NCI-H187 (cell line): ENCODE measurements at places on chromosomes 5 and 9.

DNA sequence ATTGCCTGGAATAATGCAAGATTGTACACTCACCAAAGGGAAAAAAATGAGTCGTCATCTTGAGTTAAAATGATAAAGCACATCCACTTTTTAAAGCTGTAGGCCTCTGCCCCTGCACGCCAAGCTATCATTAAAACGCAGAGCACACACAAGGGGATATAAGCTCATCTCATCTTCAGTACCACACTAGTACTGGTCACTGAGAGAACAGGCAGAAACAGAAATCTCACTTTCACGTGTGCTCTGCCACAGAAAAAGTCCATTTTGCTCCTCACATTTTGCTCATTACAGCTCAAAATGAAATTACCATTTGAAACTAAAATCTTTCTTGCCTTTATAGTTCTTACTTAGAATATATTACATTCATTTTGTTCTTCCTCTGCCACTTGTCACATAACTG, 99.2 kb upstream of the SLC30A5 start:
- DNase-seq = no peak

DNA sequence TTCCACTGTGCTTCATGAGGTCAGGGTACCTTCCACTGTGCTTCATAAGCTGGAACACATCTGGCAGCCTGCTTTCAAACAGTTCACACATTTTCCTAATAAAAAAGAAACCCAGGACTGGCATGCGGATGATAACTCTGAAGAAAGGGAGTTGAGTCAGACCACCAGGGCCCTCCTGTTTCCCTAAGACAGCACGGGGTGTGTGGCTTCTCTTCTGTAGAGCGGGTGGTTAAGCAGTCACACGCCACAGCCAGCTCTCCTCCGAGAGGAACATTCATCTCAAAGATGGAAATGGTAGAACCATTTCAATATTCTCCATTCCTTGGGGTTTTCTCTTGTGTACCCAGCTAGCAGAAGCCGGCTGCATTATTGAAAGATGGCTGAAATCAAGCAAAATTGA, 128.1 kb upstream of the LMX1B start:
- no peak for DNase-seq

- DNase-seq = no peak
Observed at GRCh38 chr5:166127766-166128570, 2163.5 kb upstream of the WWC1 start.

- DNase-seq = no peak
Observed at GRCh38 chr5:172106511-172107356, 81.3 kb downstream of the STK10 start.

GRCh38 chr9:70352356-70352755, 62.1 kb downstream of the KLF9 start:
- no peak for DNase-seq

GRCh38 chr9:98917746-98918487, 25.8 kb upstream of the COL15A1 start:
- no peak for DNase-seq

DNA sequence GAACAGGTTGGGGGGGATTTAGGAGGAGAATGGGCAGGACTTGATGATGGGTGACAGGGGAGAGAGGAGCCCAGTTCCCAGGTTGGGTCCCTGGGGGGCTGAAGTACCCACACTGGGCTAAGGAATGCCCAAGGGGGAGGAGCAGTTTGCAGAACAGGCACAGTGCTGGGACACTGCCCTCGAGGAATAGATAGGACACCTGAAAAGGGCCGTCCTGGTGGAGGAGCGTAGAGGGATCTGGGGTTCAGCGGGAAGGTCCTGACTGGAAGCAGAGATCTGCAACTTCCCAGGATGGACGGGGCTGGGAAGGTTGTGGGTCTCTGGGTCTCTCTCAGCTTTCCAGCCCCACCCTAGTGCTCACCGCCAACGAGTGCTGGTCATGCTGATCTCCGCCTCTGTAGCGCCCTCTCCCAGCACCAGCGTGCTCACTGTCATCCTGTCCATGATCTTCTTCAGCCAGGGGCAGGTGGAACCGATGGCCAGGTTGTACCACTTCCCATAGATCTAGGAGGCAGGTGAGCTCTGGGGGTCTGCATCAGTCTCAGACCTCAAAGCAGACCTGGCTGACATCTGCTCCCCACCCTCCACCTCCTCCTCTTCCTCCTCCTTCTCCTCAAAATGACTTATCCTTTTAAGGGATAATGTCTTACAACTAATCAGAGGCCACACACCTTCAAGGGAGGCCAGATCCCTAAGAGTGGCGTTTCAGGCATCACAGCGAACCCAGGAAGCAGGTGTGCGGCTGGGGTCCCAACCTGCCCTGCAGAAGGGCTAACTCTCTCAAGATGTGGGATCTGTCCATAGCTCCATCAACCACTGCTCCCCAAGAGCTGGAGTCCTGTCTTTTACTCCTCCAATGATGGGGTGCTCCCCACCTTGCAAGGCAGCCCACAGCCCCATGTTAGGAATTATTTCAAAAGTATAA, 1.6 kb downstream of the AMBP start:
- DNase-seq = no peak

DNA sequence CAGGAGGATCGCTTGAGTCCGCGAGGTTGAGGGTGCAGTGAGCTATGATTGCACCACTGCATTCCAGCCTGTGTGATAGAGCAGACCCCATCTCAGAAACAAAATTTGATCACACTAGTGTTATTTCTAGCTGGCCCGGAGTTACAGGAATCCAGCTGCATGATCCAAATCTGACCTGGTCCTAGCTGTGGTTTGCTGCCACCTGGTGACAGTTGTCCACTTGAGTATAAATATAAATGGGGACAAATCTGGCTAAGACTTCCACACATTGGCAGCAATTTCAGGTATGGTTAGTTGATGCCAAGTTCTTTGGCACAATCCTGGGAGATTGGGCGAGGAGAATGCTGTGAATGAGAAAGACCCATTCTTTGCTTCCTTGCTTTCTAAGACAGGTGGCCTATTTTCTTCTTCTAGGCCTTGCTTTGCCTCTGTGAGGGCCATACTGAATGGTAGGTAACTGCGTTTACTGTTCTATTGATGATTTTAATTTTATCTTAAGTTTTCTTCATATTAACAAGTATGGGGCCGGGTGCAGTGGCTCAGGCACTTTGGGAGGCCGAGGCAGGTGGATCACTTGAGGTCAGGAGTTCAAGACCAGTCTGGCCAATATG, 35.4 kb downstream of the UBE2R2 start:
- DNase-seq = no peak

- DNase-seq = no peak
Observed at GRCh38 chr9:136255166-136255538, 9.5 kb upstream of the QSOX2 start.

DNA sequence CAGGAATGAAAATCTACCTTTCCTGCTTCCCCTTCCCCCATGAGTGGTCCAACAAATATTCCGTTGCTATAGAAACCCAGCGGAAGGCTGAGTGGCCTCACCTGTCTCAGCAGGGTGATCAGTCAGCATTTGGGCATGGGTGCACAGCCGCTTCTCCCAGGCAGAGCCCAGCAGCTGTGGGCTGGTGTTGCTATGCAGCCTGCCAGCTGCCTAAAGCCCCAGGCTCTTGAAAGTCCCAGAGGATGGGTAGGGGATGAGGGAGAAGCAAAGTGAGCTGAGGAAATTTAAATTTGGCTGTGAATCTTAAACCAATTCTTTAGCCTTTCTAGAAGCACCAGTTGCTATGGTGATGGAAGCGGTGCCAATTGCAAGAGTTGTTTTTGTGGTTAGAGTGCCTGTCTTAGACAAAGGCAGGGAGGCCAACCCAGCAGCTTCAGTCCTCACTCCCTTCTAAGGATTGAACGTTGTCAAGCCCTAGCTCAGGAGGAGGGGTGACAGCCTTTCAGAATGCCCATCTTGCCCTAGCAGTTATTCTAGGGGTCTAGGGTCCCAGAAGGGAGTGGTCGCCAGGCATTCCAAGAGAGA, 151.5 kb upstream of the PITX1 start:
- DNase-seq = no peak

GRCh38 chr5:149935431-149935901, 9.1 kb downstream of the PDE6A start:
- no peak for DNase-seq

GRCh38 chr5:73198833-73199592, 26.0 kb downstream of the TMEM174 start:
- no peak for DNase-seq

DNA sequence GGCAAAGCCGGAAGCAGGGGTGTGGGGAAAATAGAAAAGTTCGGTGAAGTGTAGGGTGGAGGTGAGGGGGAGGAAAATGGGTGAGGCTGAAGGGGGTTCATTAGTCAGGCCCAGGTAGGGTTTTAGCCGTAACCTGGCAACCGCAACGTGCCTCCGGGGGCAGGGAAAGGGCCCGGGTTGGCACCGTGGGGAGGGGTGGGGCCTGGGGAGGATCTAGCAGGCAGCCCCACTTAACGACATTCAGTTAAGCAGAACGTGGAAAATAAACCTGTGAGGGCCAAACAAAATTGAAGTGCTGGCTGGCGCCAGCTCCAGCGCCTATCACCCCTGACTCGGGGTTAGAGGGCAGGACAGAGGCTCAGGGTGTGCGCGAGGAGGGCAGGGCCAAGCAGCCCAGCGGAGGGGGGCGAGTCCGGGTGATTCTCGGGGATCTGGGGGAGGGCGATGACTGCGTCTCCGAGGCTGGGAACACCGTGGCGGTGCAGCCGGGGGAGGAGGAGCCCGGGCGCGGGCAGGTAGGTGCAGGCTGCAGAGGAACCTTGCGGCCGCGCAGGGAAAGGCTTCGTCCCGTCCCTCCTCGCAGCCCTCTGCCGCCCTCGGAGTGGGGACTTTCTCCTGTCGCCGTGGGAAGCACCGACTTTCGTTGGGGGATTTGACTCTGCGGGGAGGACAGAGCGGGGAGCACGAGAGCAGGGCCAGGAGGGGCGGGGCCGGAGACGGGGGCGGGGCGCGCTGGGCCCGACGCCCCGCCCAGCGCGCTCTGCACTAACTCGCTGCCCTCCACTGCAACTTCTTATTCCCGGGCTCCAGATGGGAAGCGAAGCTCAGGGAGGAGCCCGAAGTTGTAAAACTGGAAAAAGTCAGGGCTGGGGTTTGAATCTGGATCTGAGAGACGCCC, 5.1 kb downstream of the RGS14 start:
- DNase-seq = peak; percentile 29

DNA sequence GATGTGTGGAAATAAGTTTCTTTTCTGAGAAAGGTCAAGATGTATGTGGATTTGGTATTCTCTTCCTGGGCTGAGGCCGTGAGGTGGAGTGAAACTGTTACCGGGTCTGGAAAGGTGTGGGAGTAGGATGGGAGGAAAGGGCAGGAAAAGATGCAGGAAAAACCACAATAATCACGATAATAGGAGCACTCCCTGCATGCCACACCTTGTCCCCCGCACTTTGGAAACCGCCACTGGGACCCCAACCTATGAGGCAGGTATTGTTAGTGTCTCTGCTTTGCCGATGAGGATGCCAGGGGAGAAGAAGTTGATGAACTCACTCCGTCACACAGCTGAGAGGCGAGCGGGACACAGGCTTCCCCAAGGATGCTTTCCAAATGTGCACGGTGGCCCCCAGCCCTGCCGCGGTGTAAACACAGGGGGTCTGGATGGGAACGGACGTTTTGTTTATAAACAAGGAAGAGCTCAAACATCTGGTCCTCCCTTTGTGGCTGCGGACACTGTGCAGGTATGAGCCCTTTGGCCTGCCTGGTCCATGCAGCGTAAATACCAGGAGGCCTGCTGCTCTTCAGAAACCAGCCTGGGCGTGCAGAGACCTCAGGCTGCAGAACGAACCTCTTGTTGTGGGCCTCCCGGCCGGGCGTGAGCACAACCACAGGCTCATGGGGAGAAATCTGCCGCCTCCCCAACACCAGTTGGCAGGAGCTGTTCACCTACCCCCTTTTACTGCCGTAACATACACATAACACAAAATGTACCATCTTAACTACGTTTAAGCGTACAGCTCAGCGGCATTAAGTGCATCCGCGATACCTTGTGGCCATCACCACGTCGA, 126.7 kb downstream of the COL23A1 start:
- no peak for DNase-seq

DNA sequence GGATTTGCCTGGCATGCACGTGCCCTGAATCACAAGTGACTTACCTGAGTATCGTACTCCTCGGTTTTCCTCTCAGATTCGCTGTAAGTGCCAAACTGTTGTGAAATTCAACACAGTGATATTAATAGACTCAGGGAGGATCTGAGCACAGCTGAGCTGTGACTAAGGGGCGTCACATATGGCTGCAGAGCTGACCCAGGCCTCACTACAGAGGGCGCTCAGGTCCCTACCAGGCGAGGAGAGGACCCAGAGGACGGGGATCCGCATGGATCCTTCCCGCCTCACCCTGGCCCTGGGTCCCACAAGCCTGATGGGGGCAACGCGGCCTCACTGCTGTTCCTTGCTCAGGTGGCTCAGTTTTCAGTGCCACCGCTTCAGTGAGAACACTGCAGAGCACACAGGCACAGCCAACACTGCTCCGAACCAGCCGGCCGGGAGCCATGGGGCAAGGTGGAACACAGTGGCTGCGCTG, 20.1 kb downstream of the CLPTM1L start:
- DNase-seq = no peak

- DNase-seq = no peak
Observed at GRCh38 chr5:35483780-35484179, 133.9 kb upstream of the SPEF2 start.

DNA sequence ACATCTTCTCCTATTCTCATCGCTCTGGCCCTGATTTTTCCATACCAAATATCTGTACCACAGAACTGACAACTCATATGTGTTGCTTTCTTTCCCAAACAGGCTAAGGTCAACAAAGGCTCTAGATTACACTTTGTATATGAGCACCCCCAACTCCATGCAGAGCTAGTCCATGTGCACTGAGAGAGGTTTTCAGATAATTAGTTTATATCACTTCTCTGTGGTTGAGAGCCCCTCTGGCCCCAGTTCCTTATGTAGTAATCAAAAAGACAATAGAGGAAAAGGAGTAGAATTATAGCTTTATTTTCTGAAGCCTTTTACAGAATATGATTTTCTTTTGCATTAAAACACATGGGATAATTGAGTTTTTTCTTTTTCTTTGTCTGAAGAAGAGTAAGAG, 120.0 kb downstream of the TRIO start:
- DNase-seq = no peak

DNA sequence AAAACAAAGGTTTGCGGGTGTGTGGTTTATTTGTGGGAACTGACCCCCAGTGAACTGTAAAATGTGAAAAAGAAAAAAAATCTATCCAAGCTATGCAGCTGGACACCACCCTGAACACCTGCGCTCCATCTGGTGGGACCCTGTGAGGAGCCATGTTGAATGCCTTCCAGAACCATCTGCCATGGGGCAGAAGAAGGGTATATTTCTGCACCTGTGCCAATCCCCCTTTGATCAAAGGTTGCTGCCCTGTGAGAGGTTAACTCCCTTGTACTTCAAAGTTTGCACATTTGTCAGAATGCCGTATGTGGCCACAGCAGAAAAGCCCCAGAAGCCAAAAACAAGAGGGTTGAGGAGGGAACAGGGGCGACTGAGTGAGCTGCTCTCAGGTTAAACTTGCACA, 148.5 kb upstream of the ALDH1B1 start:
- DNase-seq = no peak

DNA sequence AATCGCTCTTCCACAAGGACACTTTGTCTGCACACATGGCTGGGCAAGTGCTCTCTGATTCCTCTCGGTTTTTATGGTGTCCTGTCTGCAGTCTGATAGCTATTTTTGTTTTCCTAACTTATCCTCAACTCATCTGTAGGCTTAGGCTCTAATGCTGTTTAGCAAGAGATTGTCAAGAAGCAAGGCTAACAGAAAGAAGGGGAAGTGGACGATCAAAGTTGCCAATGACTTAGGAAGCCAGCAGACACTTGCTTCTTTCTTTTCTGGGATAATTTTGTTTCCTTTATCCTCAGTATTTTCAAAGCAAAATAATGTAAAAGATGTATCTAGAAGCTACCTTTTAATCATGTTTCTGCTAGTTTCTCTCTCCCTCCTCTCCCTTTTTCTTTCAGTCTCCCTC, 130.7 kb downstream of the PRKACG start:
- DNase-seq = no peak

- DNase-seq = no peak
Observed at GRCh38 chr5:149486726-149487635, 64.3 kb downstream of the CSNK1A1 start.
